ENCODE measurements at places on chromosomes 4 and X.

GRCh38 chrX:10076765-10077164, 80.0 kb upstream of the CLCN4 start:
- no peak for DNase-seq

GRCh38 chr4:176319151-176319703, 539 bp upstream of the SPCS3 start:
- DNase-seq: peak; percentile 43

- DNase-seq: no peak
Measured at GRCh38 chr4:103405415-103405814, 207.3 kb upstream of the CENPE start.

- DNase-seq: no peak
Measured at GRCh38 chr4:88320224-88320779, 35.9 kb upstream of the PPM1K start.

- DNase-seq: no peak
Measured at GRCh38 chrX:136259543-136259942, 8.3 kb upstream of the MAP7D3 start.
